Inflammatory macrophage treated with lipopolysaccharide for 1 hour (primary cell): ENCODE measurements at places on chromosomes 11 and 22.

- no peak for DNase-seq
Measured at GRCh38 chr11:26043665-26044064, 288.3 kb upstream of the ANO3 start.

DNA sequence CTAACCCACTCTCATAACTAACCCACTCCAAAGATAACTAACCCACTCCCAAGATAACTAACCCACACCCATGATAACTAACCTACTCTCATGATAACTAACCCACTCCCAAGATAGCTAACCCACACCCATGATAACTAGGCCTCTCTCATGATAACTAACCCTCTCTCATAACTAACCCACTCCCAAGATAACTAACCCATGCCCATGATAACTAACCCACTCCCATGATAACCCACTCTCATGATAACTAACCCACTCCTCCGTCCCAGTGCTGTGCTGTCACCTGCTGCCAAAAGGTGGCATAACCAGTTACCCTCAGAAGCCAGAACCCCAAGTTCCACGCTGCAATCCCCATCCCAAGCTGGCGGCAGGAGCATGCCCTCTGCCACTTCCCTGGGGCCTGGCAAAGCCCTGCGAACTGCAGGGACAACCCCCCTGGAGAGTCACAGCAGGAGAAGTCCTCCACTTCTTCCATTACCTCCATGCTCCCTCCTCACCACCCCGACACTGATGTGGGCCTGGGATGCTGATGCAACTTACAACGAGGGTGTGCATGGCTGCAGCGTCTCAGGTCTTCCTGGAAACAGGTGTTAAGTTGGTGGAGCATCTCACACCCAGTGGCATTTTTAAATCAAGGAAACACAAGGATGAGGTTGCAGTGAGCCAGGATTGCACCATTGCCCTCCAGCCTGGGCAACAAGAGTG lies 30.8 kb upstream of the CELSR1 start:
- DNase-seq: no peak

DNA sequence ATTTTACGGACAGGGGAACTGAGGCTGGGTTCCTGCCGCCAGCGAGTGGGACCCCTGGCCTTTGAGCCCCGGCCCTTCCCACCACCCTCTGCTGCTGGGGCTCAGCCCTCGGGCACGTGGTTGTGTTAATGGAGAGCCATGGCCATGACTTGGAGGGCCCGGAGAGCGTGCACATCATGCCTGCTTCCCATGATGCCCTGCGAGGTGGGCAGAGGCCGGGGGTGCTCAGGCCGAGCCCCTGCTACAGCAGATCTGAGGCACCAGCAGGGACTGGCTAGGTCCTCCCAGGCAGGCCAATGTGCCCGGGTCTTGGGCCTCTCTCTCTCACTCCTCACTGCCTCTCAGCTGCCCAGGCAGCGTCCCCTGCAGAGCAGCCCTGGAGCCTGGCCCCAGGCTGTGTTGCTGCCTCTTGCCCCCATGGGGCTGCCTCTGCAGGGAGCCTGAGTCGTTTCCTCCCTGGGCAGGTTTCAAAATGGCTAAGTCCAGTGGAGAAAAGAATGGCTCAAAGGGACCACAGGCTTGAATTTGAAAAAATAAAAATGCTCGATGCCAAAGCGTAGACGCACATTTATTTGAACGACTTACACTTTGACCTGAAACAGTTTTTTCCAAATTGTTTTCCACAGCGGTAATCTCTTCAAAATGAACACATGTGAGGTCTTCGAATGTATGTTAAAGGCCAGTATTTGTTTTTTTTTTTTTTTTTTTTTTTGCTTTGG lies 72.6 kb upstream of the CLDN5 start:
- no peak for DNase-seq

GRCh38 chr22:50169774-50170341 lies 673 bp upstream of the PANX2 start:
- DNase-seq: peak; percentile 26

- peak; percentile 80 for DNase-seq
Measured at GRCh38 chr11:16795146-16795545, 56.7 kb downstream of the C11orf58 start.

DNA sequence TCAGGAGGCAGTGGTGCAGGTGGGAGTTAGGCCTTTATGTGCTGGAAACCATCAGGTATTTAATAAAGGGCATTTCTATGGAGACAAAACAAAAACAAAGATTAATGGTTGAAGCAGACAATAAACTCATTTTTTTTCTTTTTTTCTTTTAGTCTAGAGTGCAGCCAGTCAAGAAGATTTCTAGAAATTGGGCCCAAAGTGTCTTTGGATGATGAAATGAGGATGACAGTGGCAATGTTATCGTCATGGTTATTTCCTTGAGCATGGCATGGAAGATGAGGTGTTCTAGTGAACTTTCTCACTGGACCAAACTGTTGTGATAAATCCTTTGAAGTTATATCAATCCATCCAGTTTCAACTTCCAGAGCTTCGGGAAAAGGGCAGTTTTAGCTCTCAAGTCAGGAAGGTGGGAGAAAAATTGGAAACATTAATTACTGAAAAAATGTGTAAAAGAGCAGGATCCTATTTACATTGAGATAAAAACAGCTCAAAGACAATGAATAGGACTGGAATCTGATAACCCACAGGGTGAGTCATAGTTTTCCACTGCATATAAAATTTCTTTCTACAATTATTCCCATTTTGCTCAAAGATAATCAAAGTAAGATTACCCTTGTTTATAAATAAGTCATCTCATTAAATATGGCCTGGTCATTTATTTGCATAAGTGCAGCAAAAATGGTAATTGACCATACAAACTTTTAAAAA lies 33.0 kb downstream of the PRR5L start:
- DNase-seq: no peak

DNA sequence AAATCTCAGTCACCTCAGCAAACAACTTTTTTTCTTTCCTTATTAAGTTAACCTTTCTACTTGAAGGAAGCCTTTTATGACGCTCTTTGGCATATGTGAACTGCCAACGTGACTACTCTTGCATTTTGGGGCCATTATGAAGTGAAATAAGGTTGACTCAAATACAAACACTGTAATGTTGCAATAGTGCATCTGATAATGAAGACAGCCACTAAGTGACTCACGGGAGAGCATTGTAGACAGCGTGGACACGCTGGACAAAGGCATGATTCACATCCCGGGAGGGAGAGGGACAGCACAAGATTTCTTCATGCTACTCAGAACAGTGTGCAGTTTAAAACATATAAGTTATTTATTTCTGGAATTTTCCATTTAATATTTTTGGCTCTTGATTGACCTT lies 560.8 kb downstream of the ETS1 start:
- DNase-seq: peak; percentile 72

DNA sequence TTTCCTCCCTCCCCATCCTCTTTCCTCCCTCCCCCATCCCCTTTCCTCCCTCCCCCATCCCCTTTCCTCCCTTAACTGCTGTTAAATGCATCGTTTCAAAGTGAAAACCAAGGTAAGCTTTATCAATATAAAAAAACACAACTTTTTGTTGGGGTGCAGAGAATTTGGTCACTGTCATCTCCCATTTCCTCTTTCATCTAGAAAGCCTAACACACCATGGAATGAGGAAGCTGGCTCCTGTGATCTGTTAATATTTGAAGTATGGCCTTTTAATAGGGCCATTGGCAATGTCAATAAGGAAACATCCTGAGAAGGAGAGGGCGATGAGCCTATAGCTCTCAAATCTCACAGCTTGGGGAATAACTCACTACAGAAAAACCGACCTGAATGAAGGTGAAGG lies 7.0 kb downstream of the EXPH5 start:
- no peak for DNase-seq

- DNase-seq: no peak
Measured at GRCh38 chr22:37926358-37926757, 20.3 kb downstream of the MICALL1 start.

DNA sequence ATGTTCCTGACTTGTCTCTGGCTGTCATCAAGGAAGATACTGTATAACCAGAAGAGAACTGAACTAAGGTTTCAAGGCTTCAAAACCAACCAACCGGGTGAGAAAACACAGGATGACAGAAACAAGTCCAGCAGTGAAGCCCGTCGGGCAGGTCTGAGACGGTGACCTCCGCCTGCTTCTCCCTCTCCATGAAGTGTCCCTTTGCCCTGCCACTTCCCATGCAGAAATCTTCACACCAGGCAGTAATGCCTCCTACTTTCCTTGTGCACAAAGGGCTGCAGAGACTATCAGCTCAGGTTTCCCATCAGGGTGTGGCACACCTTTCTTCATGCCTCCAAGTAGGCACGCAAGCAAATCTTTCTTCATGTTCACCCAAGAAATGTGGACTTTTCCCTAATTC lies 24.2 kb downstream of the PRDM10 start:
- DNase-seq: no peak

DNA sequence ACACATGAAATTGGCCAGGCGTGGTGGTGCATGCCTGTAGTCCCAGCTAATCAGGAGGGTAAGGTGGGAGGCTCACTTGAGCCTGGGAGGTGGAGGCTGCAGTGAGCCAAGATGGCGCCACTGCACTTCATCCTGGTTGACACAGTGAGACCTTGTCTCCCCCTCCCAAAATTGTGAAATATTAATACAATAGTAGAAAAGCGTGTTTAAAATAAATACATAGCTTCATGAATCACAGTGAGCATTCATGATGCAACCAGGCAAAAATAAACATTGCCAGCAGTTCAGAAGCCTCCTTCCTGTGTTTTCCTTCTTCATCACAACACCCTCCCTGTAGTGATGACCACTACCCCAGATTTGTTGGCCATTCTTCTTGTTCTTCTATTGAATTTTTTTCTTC lies 4.3 kb upstream of the TEAD1 start:
- no peak for DNase-seq

GRCh38 chr11:57294225-57295131 lies 30.3 kb downstream of the TNKS1BP1 start:
- DNase-seq: no peak

DNA sequence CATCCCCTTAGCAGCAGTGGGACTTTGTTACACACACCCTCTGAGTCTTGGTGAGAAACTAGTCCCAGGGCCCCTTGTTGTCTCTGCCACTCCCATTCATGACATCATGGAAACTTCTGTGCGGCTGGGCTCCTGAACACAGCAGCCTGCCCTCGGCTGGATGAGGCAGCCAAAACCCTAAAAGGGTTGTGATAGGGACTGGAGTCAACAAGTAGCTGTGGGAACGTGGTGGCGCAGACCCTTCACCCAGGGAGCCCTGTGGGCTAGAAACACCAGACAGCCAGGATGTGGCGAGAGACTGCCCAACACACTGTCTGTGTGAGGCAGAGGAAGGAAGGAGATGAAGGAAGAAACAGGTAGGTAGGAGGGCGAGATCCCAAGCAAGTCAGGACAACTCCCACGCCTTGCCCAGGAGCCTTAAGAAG lies 3.9 kb downstream of the CD3D start:
- DNase-seq: no peak

DNA sequence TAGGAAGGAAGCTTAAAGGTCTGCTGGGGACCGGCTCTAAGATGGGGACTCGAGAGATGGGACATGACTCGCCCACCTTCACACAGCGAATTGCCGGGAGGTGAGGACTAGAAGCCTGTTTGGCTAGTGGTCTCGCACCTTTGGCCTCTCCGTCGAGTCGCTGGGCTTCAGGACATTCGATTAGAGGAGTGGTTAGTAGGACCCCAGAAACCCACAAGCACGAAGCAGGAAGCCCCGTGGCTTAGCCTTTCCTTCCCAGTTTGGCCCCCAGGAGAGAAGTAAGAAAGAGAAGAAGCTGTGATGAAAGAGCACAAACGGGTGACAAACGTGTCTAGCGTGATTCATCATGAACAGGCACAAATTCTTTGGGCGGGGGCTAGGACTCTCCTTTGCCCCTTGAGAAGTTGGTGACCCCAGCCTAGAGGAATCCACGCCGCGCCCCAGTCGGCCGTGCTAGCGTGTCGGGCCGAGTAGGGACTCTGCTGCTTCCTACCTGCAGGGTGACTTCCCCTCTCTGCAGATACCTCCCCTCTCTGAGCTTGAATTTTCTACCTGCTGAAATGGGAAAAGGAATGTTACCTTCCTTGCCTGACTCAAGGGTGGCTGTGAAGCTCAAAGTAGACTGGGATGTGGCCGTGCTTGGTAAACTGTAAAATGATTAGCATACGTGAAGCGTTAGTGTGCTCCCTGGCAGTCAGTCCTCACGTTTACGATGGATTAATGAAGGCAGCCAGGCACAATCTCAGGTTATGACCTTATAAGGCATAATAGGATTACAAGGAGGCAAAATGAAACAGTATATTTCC lies 1.1 kb upstream of the ADM start:
- peak; percentile 81 for DNase-seq

DNA sequence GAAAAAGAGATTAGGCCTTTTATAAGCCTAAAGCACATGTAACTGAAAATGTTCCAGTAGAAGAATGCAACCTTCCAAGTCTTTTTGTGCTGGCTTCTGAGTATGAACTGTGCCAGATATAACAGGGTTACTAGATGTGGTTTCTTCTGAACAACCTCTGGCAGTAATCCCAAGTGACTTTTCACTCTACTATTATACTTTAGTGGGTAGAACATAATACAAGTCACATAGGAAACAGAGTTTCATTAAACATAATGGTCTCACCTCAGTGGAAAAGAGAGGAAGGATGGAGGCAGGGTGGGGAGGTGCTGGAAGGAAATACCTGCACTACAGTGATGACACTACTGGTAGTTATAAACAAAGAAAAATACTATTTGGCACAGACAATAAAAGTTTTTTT lies 81.3 kb downstream of the PHF21A start:
- DNase-seq: no peak

GRCh38 chr11:133712051-133712560 lies 133.2 kb downstream of the SPATA19 start:
- DNase-seq: no peak

DNA sequence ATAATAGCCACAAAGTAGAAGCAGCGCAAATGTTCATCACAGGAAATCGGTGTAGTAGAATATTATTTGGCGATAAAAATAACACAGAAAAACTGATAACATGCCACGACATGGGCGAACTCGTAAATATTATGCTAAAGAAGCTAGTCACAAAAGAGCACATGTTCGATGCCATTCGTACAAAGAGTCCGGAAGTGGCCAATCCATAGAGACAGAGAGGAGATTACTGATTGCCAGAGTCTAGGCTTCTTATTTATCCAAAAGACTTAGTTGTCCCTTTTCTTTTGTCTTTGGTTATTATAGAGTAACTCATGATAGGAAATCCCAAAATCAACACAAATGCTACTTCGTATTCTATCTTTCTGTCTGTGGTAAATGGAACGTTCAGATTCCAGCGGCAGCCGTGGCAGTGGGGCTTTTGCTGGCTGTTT lies 56.5 kb downstream of the MED15 start:
- no peak for DNase-seq

DNA sequence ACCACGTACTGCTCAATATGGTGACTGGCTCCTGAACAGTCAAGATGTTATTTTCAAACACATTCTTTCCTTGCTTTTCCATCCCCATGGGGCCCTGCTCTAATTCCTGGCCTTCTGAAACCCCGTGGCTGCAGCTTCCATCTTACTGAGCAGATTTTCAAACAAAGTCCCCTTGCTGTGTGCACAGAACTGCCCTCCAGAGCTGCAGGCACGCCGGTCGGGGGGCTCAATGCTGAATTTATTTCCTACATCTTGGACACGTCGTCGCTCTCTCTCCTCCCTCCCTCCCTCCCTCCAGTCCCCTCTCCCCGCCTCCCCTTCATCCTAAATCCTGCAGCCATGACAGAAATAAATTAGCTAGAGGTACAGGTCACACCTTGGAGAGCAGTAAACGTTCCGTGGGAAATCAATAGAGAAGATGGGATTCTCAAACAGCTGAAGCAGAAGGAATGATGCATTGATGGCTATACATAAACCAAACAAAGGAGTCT lies 243.1 kb upstream of the BLID start:
- DNase-seq: no peak

GRCh38 chr11:106697058-106697457 lies 321.2 kb downstream of the GUCY1A2 start:
- DNase-seq: no peak

GRCh38 chr11:100874203-100874602 lies 187.1 kb downstream of the ARHGAP42 start:
- no peak for DNase-seq

GRCh38 chr22:41523464-41524221 lies 20.6 kb downstream of the POLR3H start:
- no peak for DNase-seq
